ENCODE measurements at places on chromosomes 3 and 15. TPM values are rescaled to one million over a fixed set of nuclear protein-coding genes. Genes with fewer than 3 reads are reported as not detected.
A peak's percentile ranks its signal among the peaks of the same experiment; 100 is the strongest.

DNA sequence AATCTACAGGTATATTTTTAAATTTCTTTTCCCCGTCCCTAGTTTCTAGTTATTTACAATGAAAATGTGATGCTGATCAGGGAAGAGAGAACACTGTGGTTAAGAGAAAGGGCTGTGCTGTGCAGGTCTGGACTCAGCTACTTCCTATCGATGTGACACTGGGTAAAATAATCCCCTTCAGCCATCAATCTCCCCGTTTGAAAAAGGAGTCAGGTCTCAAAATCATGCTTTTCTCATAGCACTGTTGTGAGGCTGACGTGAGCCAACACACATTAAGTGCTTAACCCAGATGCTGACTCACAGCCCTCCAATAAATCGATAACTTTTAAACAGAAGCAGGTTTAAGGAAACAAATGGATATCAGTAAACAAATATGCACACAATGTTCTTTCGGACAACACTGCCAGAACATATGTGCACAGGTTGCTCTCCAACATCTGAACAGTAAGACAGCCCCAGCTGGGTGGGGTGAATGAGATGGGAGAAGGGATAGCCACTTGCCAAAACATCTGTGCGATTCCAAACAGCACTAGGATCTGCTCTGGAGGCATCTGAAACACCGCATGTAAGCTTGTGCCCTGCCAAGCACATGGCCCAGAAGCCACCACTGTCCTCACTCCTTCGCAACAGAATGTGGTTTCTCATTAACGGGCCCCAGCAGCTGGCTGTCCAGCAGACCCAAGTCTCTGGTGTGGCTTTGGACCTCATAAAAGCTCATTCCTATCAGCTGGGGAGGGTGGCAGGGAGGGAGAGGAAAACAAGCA is 143.2 kb upstream of the PRICKLE2 start:
- no peaks in the 10 kb centered on the region for H3K36me3 ChIP-seq
- no peaks in the 10 kb centered on the region for H3K4me1 ChIP-seq
- no peak for DNase-seq
- no peak overlapping the region for H3K4me3 ChIP-seq
- no peak overlapping the region for H3K27ac ChIP-seq

- no peak for DNase-seq
- no peak overlapping the region for H3K4me3 ChIP-seq
- peaks cover 6% of the 10 kb centered on the region for H3K4me1 ChIP-seq
- H3K27me3 ChIP-seq, result no peaks in the 10 kb centered on the region
- no peak overlapping the region for H3K27ac ChIP-seq
- H3K36me3 ChIP-seq, result peaks cover 52% of the 10 kb centered on the region
Measured at GRCh38 chr15:29698030-29698701, 124.1 kb downstream of the TJP1 start.

The PRRT3 gene
- 7.9 TPM for total RNA-seq

DNA sequence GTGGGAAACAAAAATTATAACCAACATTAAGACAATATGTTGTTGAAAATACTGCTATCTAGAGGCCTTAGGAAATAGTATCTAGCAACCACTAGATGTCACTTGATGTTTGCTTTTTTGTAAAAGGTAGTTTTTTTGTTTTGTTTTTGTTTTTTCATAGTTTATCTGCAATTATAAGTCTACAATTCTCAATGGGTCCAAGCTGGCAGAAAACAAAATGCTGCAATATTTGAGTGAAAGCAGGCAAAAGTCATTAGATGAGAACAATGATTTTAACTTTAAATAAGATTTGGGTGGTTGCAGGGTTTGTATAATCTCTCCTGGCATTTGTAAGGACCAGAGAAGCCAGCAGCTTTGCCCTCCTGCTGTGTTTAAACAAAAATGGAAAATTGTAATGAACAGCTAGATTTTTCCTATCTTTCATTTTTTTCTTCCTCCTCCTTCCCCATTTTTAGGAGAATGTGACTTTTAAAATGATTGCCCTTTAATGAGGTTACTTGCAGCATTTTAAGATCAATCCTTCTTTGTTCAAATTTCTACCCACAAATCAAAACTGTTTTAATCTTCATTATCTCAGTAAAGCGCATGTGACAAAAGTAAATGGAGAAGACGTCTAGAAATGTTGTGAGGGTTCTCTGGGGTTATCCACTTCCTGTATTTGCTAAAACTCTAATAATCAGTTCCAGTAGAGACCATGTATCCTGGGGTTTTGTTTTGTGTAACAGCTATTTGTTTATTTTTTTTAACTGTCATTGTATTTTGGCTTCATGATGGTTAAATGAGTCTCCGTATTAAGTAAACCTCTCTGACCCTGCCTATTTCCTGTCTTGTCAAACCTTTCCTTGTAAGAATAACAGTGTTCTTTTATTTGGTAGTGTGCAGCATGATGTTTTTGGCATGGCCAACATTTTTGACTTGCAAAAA is 27.3 kb downstream of the DUT start:
- H3K4me3 ChIP-seq, result peak overlapping the region; percentile 32
- no peaks in the 10 kb centered on the region for H3K27me3 ChIP-seq
- H3K36me3 ChIP-seq, result no peaks in the 10 kb centered on the region
- peaks cover 42% of the 10 kb centered on the region for H3K4me1 ChIP-seq

DNA sequence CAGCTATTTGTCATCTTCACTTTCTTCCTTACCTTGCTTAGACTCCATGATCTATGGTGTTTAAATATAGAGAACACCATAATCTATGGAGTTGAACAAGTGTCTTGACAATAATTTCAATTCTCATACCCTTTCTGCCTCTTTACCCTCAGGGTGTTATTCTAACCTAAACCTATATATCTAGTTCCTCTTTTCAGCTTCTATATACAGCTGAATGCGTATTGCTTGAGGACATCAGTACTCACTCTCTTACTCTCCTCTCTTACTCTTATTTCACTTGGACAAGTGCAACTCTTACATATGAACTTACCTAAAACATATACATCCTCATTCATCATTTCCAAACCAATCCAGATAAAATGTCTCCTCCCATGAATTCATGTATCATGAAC is 187.1 kb downstream of the RAP2B start:
- H3K27ac ChIP-seq, result no peak overlapping the region
- peaks cover 15% of the 10 kb centered on the region for H3K27me3 ChIP-seq
- DNase-seq, result no peak
- H3K4me3 ChIP-seq, result no peak overlapping the region
- H3K36me3 ChIP-seq, result peaks cover 2% of the 10 kb centered on the region

- no peak for DNase-seq
- H3K4me1 ChIP-seq, result no peaks in the 10 kb centered on the region
- H3K4me3 ChIP-seq, result no peak overlapping the region
- peaks cover 19% of the 10 kb centered on the region for H3K36me3 ChIP-seq
Measured at GRCh38 chr3:9760779-9761505, 8.8 kb downstream of the CAMK1 start.

The KNG1 gene
- total RNA-seq, result not detected

- no peak for DNase-seq
- peaks cover 5% of the 10 kb centered on the region for H3K27me3 ChIP-seq
- H3K4me3 ChIP-seq, result no peak overlapping the region
- no peak overlapping the region for H3K27ac ChIP-seq
- H3K36me3 ChIP-seq, result no peaks in the 10 kb centered on the region
Measured at GRCh38 chr3:108100906-108101660, 10.3 kb upstream of the CD47 start.

GRCh38 chr3:78895528-78895927 is 872.3 kb downstream of the ROBO1 start:
- no peak overlapping the region for H3K4me3 ChIP-seq
- peaks cover 18% of the 10 kb centered on the region for H3K4me1 ChIP-seq
- DNase-seq, result no peak
- H3K27ac ChIP-seq, result no peak overlapping the region
- H3K27me3 ChIP-seq, result no peaks in the 10 kb centered on the region
- H3K36me3 ChIP-seq, result peaks cover 14% of the 10 kb centered on the region
